ENCODE measurements at places on chromosomes 1 and 21. TPM values are rescaled to one million over a fixed set of nuclear protein-coding genes. Genes with fewer than 3 reads are reported as not detected.

Gene SPRR3
- total RNA-seq, result 0.57 TPM

Gene LRRC53
- total RNA-seq, result not detected

DNA sequence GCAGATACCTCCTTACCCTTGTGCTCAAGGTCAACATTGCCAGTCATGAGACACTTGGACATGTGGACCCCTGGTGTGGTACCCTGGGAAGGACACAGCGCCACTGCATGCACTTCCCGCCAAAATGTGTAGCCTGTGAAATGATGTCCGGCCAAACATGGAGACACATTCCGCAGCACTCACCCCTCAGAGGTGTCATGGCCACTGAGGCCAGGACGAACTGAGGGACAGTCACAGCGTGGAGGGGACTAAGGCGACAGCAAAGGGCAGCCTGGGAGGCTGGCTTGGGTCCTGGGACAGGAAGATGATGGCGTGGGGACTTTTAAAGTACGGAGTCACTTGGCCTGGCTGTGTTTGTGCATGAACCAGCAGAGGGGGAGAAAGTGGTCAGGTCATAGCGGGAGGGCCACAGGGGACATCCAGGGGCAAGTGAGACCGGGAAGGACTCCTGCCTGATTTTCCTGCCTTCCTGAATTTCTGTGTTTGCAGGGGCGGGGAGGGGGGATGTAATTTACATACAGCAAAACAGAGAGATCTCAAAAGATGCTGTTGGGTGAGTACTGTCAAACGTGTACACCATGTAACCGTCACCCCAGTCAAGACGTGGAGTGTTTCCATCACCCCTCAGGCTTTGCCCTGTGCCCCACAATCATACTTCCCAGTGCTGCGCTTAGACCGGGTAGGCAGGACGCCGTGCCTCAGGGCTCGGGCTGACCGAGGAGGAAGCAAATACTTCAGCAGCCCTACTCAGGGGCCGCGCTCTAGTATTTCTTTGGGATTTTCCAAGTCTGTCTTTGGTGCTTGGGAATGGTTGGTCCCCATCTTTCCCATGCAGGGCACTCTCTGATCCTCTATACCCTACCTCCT, 45.2 kb downstream of the WDR4 start:
- no peak for DNase-seq

- no peaks in the 10 kb centered on the region for H3K27me3 ChIP-seq
- no peaks in the 10 kb centered on the region for H3K4me1 ChIP-seq
- no peak overlapping the region for H3K27ac ChIP-seq
- no peaks in the 10 kb centered on the region for H3K36me3 ChIP-seq
- H3K4me3 ChIP-seq, result no peak overlapping the region
Measured at GRCh38 chr1:246617768-246618167, 51.5 kb downstream of the CNST start.

- peak overlapping the region; percentile 55 for H3K4me3 ChIP-seq
- peaks cover 14% of the 10 kb centered on the region for H3K27me3 ChIP-seq
- DNase-seq, result no peak
- H3K4me1 ChIP-seq, result no peaks in the 10 kb centered on the region
- no peaks in the 10 kb centered on the region for H3K36me3 ChIP-seq
Measured at GRCh38 chr1:37753473-37754321, 11.2 kb downstream of the EPHA10 start.

DNA sequence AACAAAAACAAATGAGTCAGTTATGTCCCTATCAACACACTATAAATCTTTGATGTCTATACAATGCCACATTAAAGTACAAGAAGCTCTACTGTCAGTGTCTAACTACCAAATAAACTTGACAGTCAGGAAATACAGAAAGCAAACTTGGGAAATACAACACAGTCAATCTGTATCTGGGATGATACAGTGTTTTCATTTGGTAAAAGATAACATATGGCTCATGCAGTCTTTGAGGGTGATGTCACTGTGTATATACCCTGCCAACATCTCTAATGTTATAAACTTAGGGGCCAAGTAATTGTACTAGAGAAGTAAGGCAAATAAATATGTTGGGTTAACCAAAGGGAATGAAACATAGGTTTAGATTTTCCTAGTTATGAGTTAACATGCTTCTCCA, 552.5 kb upstream of the ADAMTS5 start:
- H3K27me3 ChIP-seq, result no peaks in the 10 kb centered on the region
- H3K4me1 ChIP-seq, result no peaks in the 10 kb centered on the region
- no peaks in the 10 kb centered on the region for H3K36me3 ChIP-seq
- no peak for DNase-seq
- no peak overlapping the region for H3K27ac ChIP-seq

DNA sequence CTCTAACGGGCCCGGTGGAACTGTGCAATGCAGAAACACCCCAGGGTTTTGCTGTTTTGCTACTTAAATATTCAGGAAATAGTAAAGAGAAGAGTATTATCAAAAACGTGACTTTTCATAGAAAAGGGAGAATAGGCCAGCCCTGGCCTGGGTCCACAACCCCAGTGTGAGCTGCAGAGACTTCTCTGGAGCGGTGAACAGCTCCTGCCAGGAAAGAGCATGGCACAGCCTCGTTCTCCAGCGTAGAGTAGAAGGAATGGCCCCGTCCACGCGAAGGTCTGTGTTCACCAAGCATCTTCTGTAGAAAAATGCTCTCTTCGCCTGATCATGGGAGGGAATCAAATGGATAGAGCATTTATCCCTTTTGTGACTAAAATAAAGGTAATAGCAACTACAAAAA, 51.4 kb downstream of the PDE9A start:
- H3K4me1 ChIP-seq, result no peaks in the 10 kb centered on the region
- H3K27ac ChIP-seq, result no peak overlapping the region
- no peaks in the 10 kb centered on the region for H3K36me3 ChIP-seq

- no peak overlapping the region for H3K27ac ChIP-seq
- no peaks in the 10 kb centered on the region for H3K36me3 ChIP-seq
- no peak for DNase-seq
- no peak overlapping the region for H3K4me3 ChIP-seq
Measured at GRCh38 chr1:125086611-125087010, 3901.8 kb downstream of the SRGAP2C start.

- H3K27ac ChIP-seq, result no peak overlapping the region
- H3K4me3 ChIP-seq, result no peak overlapping the region
- H3K27me3 ChIP-seq, result no peaks in the 10 kb centered on the region
- DNase-seq, result no peak
Measured at GRCh38 chr1:198649232-198649967, 10.6 kb downstream of the PTPRC start.

GRCh38 chr21:35850029-35850428, 210.3 kb downstream of the SETD4 start:
- 0 out of 2 replicates have a peak, but pooled peaks cover under 1% of the 10 kb centered on the region for H3K27me3 ChIP-seq
- no peak overlapping the region for H3K27ac ChIP-seq
- no peak for DNase-seq
- H3K4me1 ChIP-seq, result no peaks in the 10 kb centered on the region
- no peaks in the 10 kb centered on the region for H3K36me3 ChIP-seq

DNA sequence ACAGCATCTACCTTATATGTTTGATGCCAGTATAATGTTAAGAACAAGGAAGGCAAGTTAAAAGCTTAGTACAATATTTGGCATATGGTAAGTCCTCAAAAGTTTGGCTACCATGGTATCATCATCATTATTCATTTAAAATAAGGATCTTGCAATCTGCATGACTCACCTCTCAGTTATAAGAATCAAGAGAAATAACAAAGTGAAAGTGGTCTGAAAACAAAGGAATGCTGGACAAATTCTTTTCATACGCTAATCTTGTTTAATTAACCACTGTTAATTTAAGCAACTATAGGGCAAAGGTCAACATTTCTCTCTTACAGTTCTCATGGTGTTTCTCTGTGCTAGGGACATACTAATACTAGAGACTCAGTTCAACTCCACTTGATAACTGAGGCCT, 13.0 kb upstream of the CLDN19 start:
- H3K4me1 ChIP-seq, result no peaks in the 10 kb centered on the region
- H3K36me3 ChIP-seq, result 0 out of 2 replicates have a peak, but pooled peaks cover 4% of the 10 kb centered on the region
- DNase-seq, result no peak
- no peaks in the 10 kb centered on the region for H3K27me3 ChIP-seq
- no peak overlapping the region for H3K27ac ChIP-seq
- no peak overlapping the region for H3K4me3 ChIP-seq

DNA sequence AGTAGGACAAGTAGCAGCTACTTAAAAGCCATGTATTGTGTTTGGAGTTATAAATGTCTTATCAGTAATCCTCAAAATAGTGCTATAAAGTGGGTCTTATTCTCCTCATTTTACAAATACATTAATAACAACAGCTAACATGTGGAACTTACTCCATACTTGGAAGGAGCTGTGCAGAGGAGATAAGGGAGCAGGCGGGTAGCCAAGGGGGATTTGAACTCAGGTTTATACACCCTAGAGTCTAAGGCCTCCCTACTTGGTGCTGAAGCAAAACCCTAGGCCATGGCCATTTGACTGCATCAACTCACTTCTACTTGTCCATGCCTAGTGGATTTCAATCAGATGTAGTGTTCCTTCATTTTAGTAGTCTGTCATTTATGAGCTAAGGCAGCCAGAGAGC, 72.1 kb downstream of the LMO4 start:
- no peaks in the 10 kb centered on the region for H3K27me3 ChIP-seq
- peaks cover 15% of the 10 kb centered on the region for H3K4me1 ChIP-seq
- no peak overlapping the region for H3K4me3 ChIP-seq
- H3K36me3 ChIP-seq, result no peaks in the 10 kb centered on the region
- DNase-seq, result no peak

DNA sequence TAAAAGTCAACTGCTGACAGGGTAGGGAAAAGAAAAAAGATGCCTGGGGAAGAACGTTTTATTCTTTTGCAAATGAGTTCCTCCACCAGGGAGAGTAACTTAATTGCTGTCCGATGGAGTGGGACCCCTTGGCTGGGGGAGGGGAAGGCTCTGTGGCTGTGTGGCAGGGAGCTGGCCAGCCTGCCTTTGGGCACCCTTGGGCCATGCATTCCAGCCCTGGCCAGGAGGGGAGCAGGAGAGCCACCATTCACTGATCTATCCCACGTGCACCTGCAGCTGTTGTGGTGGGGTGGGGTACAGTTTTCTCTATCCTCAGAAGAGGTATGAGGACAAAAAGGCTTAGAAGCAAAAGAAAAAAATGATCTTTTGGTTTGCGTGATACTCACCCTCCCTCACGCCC, 116.9 kb downstream of the KCNK1 start:
- H3K27ac ChIP-seq, result no peak overlapping the region
- H3K4me1 ChIP-seq, result 0 out of 2 replicates have a peak, but pooled peaks cover 6% of the 10 kb centered on the region
- H3K36me3 ChIP-seq, result no peaks in the 10 kb centered on the region
- DNase-seq, result no peak
- H3K27me3 ChIP-seq, result no peaks in the 10 kb centered on the region

- no peaks in the 10 kb centered on the region for H3K27me3 ChIP-seq
- no peaks in the 10 kb centered on the region for H3K36me3 ChIP-seq
- no peak for DNase-seq
Measured at GRCh38 chr1:33301273-33301984, 19.5 kb downstream of the A3GALT2 start.

GRCh38 chr1:51299185-51299885, 31.0 kb downstream of the TTC39A start:
- H3K4me1 ChIP-seq, result no peaks in the 10 kb centered on the region
- no peaks in the 10 kb centered on the region for H3K27me3 ChIP-seq
- no peak overlapping the region for H3K27ac ChIP-seq
- H3K36me3 ChIP-seq, result no peaks in the 10 kb centered on the region
- no peak overlapping the region for H3K4me3 ChIP-seq

DNA sequence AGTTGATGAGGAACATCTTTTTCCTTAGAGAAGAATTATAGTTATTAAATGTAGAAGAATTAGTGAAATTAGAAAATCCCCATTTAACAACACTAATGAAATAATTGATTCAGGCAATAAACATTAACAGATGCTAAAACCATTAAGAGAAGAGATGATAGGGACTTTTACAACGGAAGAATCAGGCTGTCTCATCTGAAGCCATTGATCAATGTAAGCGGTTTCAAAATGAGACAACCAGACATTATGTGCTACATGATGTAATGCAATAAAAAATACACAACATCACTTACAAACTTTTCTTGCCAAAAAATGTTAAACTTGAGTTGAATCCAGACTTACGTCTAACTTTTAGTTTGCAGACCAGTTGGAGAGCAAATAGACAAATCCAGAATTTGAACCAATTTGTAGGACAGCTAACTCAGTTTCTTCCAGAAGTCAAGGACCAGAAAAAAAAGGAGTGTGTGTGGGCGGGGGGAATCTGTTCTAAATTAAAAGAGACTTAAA, 165.4 kb upstream of the DPT start:
- no peaks in the 10 kb centered on the region for H3K27me3 ChIP-seq
- no peaks in the 10 kb centered on the region for H3K36me3 ChIP-seq
- DNase-seq, result no peak
- H3K4me3 ChIP-seq, result no peak overlapping the region

DNA sequence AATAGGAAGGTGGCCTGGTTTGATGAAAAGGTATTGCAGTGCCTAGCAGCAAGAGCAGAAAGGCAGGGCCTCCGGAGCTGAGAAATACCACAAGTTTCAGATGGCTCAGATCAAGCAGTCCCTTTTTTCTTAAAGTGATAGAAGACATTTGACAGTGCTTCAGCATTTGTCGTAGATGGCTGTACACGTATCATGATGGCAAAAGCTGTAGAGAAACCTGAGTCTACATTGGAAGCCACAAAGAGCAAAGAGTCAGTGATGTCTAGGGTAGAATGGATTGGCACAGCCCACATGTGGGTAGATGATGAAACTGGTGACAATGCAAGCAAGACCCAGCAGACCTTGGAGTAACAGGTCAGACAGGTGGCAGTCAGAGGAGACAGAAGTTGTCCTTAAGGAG, 101.3 kb upstream of the ARTN start:
- no peaks in the 10 kb centered on the region for H3K36me3 ChIP-seq
- H3K4me1 ChIP-seq, result peaks cover 80% of the 10 kb centered on the region
- no peak overlapping the region for H3K4me3 ChIP-seq
- H3K27me3 ChIP-seq, result no peaks in the 10 kb centered on the region
- peak; percentile 48 for DNase-seq

DNA sequence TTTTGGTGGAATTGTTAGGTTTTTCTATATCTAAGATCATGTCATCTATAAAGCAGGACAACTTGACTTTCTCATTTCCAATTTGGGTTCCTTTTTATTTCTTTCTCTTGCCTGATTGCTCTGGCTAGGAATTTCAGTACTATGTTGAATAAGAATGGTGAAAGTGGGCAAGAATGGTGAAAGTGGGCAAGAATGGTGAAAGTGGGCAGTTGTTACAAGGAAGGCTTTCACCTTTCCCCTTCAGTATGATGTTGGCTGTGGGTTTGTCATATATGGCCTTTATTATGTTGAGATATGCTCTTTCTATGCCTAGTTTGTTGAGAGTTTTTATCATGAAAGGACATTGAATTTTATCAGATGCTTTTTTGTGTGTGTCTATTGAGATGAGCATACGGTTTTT, 64.5 kb downstream of the XPR1 start:
- no peak for DNase-seq
- no peaks in the 10 kb centered on the region for H3K27me3 ChIP-seq
- no peaks in the 10 kb centered on the region for H3K36me3 ChIP-seq
- no peak overlapping the region for H3K27ac ChIP-seq
- peaks cover 3% of the 10 kb centered on the region for H3K4me1 ChIP-seq
- no peak overlapping the region for H3K4me3 ChIP-seq

DNA sequence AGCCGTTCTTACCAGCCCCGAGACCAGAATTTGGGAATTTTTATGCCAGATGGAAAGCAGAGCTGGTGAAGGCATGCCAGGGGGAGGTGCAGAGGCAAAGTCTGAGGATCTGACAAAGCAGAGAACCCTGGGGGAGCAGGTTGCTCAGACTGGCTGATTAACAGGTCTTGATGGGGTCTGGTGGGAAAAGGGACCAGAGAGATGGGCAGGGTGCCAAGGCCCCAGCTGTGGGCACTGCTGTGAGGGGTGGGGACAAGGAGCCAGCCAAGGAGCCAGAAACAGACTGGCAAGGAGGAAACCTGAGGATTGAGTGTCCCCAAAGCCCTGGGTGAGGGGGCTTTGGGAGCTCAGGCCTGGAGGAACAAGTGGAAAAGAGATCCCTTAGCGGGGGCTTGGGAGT, 21.4 kb downstream of the RPS6KA1 start:
- no peak for DNase-seq
- H3K4me1 ChIP-seq, result no peaks in the 10 kb centered on the region
- H3K27me3 ChIP-seq, result no peaks in the 10 kb centered on the region
- H3K27ac ChIP-seq, result no peak overlapping the region
- no peak overlapping the region for H3K4me3 ChIP-seq

Measured in PC-9 (cell line).